Fibroblast of the aortic adventitia (primary cell): ENCODE measurements at places on chromosomes 6 and 20. TPM values are rescaled to one million over a fixed set of nuclear protein-coding genes. Genes with fewer than 3 reads are reported as not detected.

Gene FNDC1
- 0.16 and 1.6 TPM in 2 replicates for total RNA-seq

Gene PRL
- not detected in 2 replicates for total RNA-seq

Gene NOX3
- total RNA-seq, result not detected in 2 replicates

Gene HLA-DQA2
- not detected in 2 replicates for total RNA-seq

Gene SLC35F1
- total RNA-seq, result not detected in 2 replicates

Gene CCN5
- total RNA-seq, result 67.9 and 266 TPM in 2 replicates

Gene OPN5
- total RNA-seq, result under 0.01 TPM in 1 of 2 replicates, not detected in the other

Gene EDN1
- total RNA-seq, result 2.3 and 7.4 TPM in 2 replicates

Gene MYB
- 0.54 and 1.6 TPM in 2 replicates for total RNA-seq

Gene MAS1
- under 0.01 and 0.08 TPM in 2 replicates for total RNA-seq

Gene CST1
- total RNA-seq, result 0.63 TPM in 1 of 2 replicates, not detected in the other

Gene ADGRG6
- 1.7 and 7.5 TPM in 2 replicates for total RNA-seq

Gene BPIFB2
- not detected in 2 replicates for total RNA-seq

Gene ZC2HC1B
- total RNA-seq, result not detected in 2 replicates

Gene AP5S1
- 9.4 and 20.4 TPM in 2 replicates for total RNA-seq

Gene SNAP25
- 0.65 and 3.1 TPM in 2 replicates for total RNA-seq

Gene EPPIN
- total RNA-seq, result not detected in 2 replicates

Gene FERMT1
- total RNA-seq, result 2.9 and 8.8 TPM in 2 replicates

Gene TCP11
- 0.36 TPM in 1 of 2 replicates, not detected in the other for total RNA-seq

Gene DDO
- 1.3 and 2.3 TPM in 2 replicates for total RNA-seq

Gene AK9
- 8.0 and 16.6 TPM in 2 replicates for total RNA-seq

Gene TNNC2
- total RNA-seq, result 0.45 and 1.8 TPM in 2 replicates
